PC-3 (cell line): ENCODE measurements at places on chromosomes 11 and 22. TPM values are rescaled to one million over a fixed set of nuclear protein-coding genes. Genes with fewer than 3 reads are reported as not detected.

DNA sequence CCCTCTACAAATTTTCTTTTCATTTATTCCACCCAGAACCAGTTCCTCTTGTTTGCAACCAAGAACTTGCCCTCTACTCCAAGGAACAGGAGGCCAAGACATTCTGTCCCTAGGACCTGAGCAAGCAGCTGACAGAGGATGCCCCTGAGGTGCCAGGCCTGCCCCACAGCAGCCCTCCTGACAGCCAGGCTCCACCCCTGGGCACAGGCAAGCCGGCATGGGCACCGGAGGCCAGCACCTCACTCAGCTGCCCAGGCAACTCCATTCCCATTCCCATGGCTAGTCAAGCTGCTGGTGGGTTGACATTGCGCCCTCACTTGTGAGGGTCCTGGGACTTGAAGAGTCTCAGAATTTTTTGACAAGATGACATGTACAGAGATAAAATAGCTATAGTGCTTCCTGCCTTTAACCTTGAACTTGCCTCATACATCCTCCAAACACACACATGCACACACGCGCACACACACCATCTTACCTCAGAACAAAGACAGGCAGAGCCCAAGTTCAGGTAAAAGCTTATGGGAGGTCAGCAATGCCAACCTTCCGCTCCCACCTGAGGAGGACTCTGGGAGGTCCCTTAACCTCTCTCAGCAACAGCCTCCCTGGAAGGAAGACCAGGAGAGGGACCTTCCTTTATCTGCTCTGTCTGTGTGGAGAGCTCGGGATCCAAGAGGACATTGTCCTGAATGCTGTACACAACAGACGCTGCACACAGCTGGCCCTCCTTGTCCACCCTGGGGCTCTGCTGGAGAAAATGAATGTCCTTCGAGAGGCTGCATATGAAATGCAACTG, 620.9 kb upstream of the CADM1 start:
- H3K4me3 ChIP-seq = no peak overlapping the region
- no peak for DNase-seq
- no peaks in the 10 kb centered on the region for H3K4me1 ChIP-seq
- H3K36me3 ChIP-seq = no peaks in the 10 kb centered on the region

GRCh38 chr22:49886346-49887063, 31.7 kb downstream of the ALG12 start:
- H3K4me3 ChIP-seq = no peak overlapping the region
- no peaks in the 10 kb centered on the region for H3K4me1 ChIP-seq
- no peak for DNase-seq
- no peaks in the 10 kb centered on the region for H3K27me3 ChIP-seq

The TUB gene
- 3.2 and 3.3 TPM in 2 replicates for total RNA-seq

The ELMOD1 gene
- not detected in 2 replicates for total RNA-seq

DNA sequence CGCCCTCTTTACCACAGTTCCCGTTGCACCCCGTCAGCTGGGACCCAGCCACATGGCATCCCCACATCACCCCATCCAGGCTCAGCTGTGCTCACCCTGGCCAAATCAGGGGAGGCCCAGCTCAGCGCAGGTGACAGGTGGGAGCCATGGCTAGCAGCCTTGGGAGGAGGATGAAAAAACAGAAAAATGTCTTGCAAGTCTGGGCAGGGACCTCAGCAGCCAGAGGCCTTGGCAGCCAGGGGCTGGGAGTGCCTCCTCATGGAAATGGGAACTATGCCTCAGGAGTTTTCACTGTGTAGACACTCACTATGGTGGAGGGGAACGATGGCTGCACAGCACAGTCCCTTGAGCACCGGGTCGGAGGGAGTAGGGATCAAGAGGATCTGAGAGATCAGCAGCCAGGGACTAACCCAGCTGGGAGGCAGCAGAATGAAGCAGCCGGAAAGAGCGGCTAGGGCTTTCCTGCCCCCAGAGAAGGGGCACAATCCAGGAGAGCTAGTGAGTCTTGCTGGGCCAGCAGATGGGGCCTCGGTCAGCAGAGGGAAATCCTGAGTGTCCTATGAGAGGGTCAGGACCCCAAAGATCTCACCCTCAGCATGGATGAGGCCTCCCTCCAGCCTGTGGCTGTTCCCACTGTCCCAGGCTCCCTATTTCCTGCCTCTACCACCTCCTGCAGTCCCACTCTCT, 6.2 kb upstream of the FTH1 start:
- H3K27me3 ChIP-seq = no peaks in the 10 kb centered on the region
- no peak overlapping the region for H3K4me3 ChIP-seq
- peak overlapping the region; percentile 98 for H3K27ac ChIP-seq
- H3K36me3 ChIP-seq = no peaks in the 10 kb centered on the region
- DNase-seq = no peak

DNA sequence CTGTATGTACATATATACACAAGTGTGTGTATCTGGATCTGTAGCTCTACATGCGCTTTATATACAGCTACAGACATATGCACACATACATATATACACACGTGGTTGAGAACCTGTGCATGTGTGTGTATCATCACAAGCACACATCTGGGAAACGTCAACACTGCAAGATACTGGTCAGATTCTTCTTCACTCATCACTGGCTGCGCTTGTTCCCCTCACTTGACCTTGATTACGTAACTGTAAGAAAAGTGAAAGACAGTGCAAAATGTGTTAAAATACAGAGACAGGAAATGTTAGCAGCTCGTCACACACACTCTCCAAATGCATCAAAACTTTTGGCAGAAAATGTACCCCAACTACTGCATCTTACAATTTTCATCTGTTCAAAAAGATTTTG, 51.9 kb upstream of the MN1 start:
- H3K4me3 ChIP-seq = no peak overlapping the region
- no peak for DNase-seq
- no peaks in the 10 kb centered on the region for H3K27me3 ChIP-seq
- no peak overlapping the region for H3K27ac ChIP-seq
- no peaks in the 10 kb centered on the region for H3K4me1 ChIP-seq
